ENCODE measurements at places on chromosomes 11 and 22.

- DNase-seq = no peak
Measured at GRCh38 chr22:31119026-31119717, 3.6 kb upstream of the INPP5J start.

GRCh38 chr22:39277142-39277607 lies 32.4 kb upstream of the PDGFB start:
- DNase-seq = no peak

GRCh38 chr22:44411226-44412135 lies 86.6 kb downstream of the RTL6 start:
- no peak for DNase-seq

- no peak for DNase-seq
Measured at GRCh38 chr11:119207415-119207960, 1.3 kb downstream of the CBL start.

DNA sequence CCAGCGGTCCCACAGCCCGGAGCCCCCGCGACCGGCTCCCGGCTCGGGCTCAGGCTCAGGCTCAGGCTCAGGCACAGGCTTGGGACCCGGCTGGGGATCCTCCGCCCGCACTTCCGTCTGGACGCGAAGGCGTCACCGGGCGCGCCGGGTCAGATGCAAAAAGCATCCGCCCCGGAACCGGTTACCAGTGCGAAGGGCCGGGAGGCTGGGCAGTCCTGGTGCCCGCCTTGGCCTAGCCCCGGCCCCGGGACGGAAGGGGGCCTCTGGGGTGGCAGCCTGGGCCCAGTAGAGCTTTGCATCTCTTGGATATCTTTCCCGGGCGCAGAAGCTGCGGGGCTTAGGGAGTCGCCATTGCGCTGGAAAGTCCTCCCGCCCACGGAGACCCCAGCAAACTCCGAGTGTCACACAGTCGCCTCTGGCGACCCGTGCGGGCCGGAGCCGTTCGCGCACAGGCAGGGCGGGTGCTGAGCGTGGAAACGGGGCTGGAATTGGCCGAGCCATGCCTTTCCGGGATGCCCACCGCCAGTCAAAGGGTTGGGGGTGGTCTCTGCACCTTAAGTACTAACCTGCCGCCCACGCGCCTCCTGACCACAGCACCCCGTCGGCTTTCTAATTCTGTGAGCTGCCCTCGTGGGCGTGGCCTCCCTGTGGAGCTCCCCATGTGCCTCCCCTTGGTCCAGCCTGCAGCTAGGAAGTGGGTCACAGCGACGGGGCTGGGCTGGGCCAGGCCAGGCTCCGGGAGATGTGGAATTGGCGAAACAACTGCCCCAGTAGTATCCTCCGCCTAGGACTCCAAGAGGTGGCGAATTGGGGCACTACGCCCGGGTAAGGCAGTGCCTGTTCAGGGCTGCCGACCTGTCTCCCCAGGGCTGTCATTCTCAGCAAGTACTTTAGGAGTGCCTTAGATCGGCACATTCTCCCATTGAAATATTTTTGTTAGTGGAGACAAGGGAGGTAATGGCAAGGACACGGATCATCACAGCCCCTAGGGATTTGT lies at the start of gene TMEM9B:
Gene TMEM9B, minus strand, starts transcription at position 119 of the 997 bp plus-strand sequence. CDS start 129 bp downstream, outside the sequence.
- peak; percentile 59 for DNase-seq

GRCh38 chr11:12137938-12138731 lies 27.7 kb downstream of the MICAL2 start:
- DNase-seq = no peak

DNA sequence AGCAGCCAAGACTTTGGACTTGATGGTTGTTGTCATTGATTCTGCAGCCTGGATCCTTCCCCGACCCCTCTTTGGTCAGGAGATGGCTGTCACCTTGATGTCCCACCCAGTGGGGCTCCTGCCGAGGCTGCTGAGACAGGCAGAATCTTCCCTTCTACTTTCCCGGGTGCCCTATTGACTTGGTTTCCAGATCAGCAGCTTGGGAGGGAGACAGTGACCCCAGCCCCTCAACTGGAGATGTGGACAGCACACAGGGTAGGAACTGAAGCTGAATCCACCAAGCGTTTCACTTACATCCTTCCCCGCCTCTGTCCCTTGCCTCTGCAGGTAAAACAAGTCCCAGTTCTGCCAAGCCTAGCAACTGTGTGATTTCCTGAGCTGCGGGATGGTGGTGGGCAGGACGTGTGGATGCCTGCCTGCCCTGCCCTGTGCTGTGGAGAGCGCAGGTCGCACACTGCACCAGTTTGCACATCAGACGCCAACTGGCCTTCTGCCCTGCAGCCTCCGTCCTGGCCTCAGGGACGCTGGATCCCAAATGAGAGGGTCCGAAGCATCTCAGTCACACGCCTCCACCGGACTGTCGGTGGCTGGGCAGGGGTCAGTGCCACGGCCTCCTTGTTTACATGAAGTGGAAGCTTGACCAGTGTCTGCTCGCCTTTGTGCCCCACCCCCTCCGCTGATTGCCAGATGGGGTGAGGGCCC lies 34.6 kb downstream of the FAM83F start:
- DNase-seq = no peak

DNA sequence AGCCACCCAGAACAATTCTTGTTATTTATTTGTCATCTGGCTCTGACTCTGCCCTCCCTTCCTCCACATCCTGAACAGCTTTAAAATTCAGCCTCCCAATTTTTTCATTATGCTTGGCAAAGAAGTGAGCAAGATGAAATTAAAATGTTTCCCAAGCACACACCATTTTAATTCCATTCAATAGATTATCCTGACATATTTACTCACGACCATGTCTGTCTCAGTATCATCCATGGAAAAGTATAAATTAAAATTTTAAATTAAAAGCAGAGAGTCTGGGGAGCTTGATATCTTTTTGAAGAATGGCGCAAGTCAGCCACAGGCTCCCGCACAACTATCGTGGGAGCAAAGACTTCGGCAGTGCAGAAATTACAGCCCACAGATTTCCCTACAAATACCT lies 862.4 kb downstream of the OPCML start:
- no peak for DNase-seq

DNA sequence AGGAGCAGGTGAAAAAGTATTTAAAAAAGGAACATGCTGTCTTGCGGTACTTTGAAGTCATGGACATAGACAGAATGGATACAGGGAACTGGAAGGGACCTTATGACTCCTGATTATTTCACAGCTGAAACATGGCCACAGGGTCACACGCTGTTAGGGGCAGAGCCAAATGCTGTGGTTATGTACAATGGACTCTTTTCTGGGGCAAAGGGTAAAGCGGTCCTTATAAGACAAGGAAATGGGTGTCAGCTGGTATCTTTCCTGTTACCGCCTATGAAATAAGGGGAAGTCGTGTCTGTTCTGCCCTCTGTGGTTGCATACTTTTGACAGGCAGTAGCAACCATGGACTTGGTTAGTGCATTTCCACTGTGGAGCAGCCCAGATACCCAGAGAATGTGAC lies 12.8 kb upstream of the ST14 start:
- DNase-seq = no peak

DNA sequence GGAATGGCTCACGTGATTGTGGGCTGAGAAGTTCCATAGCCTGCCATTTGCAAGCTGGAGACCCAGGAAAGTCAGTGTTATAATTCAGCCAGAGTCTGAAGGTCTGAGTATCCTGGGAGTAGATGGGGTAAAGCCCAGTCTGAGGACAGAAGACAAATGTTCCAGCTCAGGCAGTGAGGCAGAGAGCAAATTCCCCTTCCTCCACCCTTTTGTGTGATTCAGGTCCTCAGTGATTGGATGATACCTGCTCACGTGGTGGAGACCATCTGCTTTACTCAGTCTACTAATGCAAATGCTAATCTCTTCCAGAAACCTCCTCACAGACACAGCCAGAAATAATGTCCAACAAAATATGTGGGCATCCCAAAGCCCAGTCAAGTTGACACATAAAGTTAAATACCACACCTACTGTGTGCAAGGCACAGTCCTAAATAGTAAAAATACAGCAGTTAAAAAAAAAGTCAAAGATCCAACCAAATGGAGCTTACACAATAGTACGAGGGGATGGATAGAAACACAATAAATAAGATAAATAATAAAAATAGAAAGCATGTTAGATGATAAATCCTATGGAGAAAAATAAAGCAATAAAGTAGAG lies 13.2 kb upstream of the APOL6 start:
- no peak for DNase-seq

DNA sequence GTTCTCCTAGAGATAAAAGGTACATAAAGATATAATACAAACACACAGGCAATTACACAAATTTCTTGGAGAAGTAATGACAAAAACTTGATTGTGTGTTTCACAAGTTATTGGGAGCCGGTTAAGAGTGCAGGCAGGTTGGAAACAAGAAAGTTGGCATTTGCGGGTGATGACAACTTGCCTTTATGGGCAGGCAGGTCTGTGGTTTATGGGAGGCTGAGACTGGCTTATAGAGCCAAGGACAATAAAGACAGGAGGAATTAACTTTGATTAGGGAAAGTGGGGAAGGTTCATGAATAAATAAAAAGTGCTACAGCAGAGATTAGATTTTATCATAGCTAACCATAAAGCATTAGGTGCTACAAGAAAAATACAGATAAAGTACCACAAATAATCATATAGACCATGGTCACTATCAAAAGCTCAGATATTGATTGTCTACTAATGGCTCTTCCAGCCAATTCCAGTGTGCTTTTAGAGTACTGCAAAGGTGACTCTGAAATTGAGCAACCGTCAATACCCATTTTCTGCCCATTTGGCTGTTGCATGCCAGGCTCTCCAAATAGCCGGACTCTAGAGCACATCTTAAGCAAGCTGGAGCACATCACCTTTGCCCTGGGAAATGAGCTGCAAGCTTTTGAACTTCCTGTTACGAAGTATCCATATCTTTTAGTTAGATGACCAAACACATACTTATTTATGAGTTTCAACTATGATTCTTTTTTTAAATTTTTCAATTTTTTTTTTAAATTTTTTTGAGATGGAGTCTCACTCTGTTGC lies 33.9 kb upstream of the GAB2 start:
- DNase-seq = no peak

GRCh38 chr11:102229510-102230123 lies 87.7 kb upstream of the BIRC3 start:
- DNase-seq = no peak

- DNase-seq = no peak
Measured at GRCh38 chr11:72553706-72554105, 119.4 kb upstream of the CLPB start.

- DNase-seq = no peak
Measured at GRCh38 chr11:15229069-15229468, 114.3 kb downstream of the INSC start.

- no peak for DNase-seq
Measured at GRCh38 chr22:38757464-38757757, 1.6 kb upstream of the SUN2 start.

DNA sequence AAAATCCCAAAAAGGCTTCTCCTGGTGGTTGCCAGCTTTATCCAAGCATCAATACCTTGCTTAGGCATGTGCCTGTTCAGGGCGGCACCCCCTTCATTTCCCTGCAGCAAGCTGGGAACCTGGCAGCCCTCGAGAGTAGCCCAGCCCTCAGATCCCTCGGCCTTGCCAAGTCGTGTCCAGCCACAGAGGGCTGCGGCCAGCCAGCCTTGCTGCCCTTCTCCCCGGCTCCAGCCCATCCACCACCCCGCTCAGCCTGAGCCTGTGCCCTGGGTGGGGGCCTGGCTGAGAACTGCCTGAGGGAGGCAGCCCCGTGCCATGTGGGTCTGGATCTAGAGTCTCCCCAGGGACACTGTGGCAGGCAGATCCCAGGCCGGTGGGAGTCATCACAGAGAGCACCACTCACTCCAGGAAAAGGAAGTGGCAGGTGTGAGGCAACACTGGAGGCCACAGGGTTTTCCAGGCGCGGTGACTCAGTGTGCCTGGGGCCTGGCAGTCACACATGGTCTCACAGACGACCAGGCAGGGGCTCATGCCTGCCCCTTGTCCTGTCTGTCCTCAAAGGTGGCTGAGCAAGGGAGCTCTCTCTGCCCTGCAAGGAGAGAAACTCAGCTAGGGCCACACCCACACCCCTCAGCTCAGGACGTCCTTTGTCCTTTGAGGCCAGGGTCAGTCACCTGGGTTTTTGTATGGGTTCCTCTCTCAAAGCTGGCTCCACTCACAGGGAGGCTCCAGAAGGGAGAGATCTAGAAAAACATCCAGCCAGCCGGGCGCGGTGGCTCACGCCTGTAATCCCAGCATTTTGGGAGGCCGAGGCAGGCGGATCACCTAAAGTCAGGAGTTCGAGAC lies 12.2 kb upstream of the CDC42BPG start:
- no peak for DNase-seq

GRCh38 chr22:48198489-48199459 lies 1436.3 kb downstream of the TBC1D22A start:
- DNase-seq = no peak

DNA sequence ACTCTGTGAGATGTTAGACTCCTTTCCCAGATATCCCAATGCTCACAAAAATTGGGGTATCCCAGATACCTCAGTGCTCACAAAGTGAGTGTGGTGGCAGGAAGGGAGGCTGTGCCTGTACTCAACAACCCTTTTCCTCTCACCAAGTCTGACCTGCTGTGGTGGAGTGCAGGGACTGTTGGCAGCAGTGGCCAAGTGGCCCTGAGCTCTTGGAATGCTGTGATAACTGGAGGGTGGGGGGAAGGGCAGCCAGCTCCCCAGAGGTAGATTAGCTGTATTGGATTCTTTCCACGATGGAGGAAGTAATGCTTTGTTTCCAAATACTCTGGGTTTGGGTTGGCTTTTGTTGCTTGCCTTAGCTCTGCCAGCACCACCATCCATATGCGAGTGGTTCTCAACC lies 46.0 kb upstream of the OR9Q1 start:
- DNase-seq = no peak

- DNase-seq = no peak
Measured at GRCh38 chr11:504053-504993, 2.7 kb downstream of the RNH1 start.

- no peak for DNase-seq
Measured at GRCh38 chr22:43745411-43745770, 66.7 kb downstream of the EFCAB6 start.

Data from activated CD4-positive, alpha-beta T cell treated with anti-CD3 and anti-CD28 coated beads, Interleukin-2, amount 50 U/mL, for 4 hours (primary cell).